ACHN (cell line): ENCODE measurements at places on chromosomes 3 and 15.

DNA sequence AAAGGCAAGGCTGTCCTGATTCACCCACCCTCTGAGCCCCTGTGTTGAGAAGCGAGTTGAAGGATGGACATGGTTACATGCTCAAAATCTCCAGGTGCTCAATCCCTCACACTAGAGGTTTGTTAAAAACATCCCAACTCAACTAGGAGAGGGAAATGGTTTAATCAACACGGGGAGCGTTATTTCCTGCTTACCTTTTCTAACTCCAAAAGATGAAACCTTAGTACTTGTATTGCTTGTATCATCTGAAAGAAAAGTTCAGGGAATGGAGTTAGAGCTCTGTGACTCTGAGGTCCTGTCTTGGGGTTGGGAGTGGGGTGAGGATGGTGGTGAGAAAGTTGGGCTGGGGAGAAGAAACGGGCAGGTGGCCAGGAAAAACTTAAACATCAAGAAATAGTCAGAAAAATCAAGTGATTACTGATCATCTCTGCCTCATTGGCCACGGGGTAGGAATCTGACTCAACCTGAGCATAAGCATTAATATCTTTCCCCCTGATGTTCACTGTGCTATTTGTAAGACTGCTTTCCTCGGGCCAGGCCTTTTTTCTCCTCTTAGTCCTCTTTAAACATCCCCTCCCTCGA, 5.9 kb downstream of the MEIS2 start:
- DNase-seq = no peak

GRCh38 chr15:69468241-69469121, 15.9 kb downstream of the RPLP1 start:
- peak; percentile 81 for DNase-seq

DNA sequence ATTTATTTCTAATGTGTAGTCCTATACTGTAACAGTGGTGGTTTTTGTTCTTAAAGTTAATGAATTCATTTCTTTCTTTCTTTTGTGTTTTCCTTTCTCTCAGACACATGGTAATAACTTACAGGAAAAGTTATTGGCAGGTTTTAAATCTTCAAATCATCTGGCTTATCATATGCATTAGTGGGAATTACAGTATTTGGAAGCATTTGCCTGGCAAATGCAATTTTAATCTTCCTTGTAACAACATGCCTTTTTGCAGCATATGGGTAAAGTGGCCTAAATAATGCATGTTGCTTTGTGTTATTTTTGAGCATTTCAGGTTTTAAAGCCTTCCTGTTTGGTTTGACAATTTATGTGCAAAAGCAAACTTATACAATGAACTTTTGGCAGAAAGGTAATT, 66.8 kb downstream of the GALK2 start:
- DNase-seq = no peak

DNA sequence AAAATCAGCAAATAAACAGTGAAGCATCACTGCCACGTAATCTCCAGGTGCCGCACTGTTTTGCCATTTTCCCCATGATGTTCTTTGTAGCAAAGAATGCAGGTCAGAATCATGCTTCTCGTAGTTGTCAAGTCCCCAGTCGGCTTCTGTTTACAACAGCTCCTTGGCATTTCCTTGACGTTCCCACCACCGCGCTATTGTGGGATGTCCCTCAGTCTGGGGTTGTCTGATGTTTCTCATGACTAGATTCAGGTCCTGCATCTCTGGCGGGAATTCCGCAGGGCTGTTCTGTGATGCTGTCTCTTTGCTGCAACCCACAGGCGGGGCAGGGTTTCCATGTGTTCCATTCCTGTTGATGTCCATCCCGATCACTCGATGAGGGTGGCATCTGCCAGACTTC, 117.9 kb upstream of the SMAD3 start:
- no peak for DNase-seq

DNA sequence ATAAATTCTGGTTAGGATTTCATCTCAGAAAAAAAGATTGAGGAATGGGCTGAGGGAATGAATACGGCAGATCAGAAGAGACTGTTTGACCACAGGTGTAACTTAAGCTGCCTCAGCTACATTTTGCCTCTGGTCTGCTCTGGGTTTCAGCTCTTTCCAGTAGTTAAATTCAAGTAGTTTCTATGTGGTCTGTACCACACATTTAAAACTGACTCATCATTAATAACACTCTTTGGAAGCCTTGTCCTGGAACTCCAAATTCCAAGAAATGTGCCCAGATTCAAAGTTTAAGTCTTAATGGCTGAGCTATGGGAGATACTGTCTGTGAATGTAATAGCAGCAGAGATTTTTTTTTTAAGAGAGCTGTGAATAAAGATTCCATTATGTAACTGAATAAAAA, 133.1 kb upstream of the IGSF10 start:
- no peak for DNase-seq

DNA sequence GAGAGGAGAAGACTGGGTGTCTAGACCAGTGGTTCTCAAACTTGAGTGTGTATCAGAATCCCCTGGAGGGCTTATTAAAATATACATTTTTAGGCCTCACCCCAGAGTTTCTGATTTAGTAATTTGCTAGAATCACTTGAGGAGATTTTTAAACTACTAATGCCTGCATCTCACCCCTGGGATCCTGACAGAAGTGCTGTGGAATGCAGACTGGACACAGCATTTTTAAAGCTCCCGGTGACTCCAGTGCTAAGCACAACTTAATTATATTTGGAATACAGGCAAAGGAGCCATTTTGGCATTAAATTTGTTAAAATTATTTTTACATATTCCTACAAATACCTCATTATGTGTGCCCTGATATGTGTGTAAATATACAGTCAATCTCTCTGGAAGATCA, 26.7 kb upstream of the COL6A6 start:
- DNase-seq = no peak

DNA sequence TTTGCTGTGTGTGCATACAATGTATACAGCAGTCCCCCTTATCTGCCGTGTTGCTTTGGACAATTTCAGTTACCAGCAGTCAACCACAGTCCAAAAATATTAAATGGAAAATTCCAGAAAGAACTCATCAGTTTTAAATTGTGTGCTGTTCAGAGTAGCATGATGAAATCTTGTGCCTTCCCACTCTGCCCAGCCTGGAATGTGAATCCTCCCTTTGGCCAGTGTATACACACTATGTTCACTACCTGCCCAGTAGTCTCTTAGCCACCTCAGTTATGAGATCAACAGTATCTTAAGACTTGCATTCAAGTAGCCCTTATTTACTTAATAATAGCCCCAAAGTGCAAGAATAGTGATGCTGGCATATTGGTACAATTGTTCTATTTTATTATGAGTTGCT, 133.6 kb upstream of the ABHD17C start:
- no peak for DNase-seq

DNA sequence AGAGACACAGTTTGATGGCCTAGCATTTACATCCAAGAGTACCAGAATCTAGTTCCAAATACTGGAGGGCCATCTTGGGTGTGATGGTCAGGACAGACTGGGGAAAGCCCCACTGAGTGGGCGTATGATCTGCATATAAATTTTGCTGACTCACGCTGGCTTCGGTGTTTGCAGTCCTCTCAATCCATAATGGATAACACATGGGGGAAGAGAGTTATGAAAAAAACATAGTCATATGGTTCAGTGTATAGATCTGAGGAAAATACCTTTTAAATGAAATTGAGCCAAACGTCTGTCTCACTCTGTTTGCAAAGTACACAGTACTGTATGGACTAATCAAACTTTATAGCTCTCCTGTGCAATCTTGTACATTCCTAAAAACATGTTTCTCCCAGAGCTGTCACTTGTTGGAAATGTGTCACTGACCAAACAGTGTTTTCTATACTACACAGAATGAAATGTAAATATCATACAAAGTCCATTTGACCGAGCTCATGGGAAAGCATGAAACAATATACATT, 125.3 kb upstream of the THBS1 start:
- DNase-seq = no peak
